Type B pancreatic cell (in vitro differentiated cells): ENCODE measurements at places on chromosomes 7 and 10.

DNA sequence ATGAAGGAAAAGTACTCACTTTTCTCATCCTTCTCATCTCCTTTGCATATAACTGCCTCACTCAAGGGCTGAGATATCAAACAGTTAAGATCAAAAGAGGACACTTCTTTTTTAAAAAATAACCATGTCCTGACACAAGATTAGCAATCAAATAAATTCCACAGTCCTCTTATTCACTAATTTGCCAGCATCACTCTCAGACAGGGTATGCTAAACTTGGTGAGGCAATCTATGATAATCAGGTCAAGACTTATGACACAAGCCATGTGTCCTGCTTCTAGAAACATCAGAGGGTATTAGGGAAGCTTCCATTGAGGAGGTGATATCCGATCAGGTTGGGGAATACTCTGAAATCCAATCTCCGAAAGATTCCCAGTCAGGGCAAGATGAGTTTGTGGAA lies 10.4 kb downstream of the PANK1 start:
- peaks cover 22% of the 10 kb centered on the region for H3K36me3 ChIP-seq
- H3K4me1 ChIP-seq: peaks cover 28% of the 10 kb centered on the region
- H3K27ac ChIP-seq: no peak overlapping the region
- no peaks in the 10 kb centered on the region for H3K27me3 ChIP-seq
- DNase-seq: no peak

- H3K4me1 ChIP-seq: peaks cover 14% of the 10 kb centered on the region
- peaks cover 2% of the 10 kb centered on the region for H3K27me3 ChIP-seq
- no peak for DNase-seq
- H3K4me3 ChIP-seq: no peak overlapping the region
- no peak overlapping the region for H3K27ac ChIP-seq
- H3K36me3 ChIP-seq: peaks cover 9% of the 10 kb centered on the region
Observed at GRCh38 chr10:112842832-112843360, 107.2 kb upstream of the TCF7L2 start.

DNA sequence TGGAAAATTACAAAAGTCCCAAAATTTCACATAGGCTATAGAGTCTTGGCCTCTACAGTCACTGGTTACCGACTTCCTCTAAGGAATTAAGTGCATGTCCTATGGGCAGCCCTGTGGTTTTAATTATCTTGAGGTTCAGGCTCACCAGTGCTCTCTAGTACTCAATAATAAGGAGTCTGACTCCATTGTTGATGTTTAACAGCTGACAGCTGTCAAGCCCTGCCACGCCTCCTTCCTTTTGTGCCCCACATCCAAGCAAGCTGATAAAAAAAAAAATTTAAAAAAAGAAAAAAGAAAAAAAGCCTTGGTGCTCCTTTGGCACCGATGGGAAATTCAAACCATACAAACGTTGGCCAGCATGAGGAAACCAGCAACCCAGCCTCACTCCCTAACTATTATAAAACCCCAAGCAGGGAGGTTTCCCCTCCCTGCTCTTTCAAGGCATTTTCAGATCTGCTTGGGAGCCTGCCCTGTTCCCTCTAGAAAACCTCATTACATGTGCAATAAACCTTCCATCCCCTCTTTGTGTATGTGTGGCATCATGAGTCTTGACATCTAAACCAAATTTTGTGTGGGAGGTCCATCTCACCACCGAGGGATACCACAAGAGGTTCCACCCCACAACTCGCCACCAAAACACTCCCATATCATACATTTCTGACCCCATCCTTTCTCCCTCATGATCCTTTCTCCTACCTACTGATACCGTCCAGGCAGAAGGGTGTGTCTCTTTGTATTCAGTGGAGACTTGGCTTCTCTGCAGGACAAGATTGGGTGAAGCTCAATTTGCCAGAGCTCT lies 70.9 kb upstream of the CCDC71L start:
- no peaks in the 10 kb centered on the region for H3K27me3 ChIP-seq
- no peak for DNase-seq
- H3K4me1 ChIP-seq: peaks cover 7% of the 10 kb centered on the region
- H3K27ac ChIP-seq: no peak overlapping the region
- no peaks in the 10 kb centered on the region for H3K36me3 ChIP-seq
- no peak overlapping the region for H3K4me3 ChIP-seq

- no peaks in the 10 kb centered on the region for H3K36me3 ChIP-seq
- DNase-seq: no peak
- H3K27me3 ChIP-seq: no peaks in the 10 kb centered on the region
Observed at GRCh38 chr10:4775808-4776207, 50.2 kb upstream of the AKR1E2 start.
